Muscle of leg (tissue), 16 donors: ENCODE measurements at places on chromosomes 7 and 10. TPM values are rescaled to one million over a fixed set of nuclear protein-coding genes. Genes with fewer than 3 reads are reported as not detected.

BICC1 gene
- 23.8 TPM for total RNA-seq

NKX2-3 gene
- total RNA-seq = 0.62 TPM

KIAA1549 gene
- total RNA-seq = 4.1 TPM

RPEL1 gene
- total RNA-seq = not detected

PRLHR gene
- not detected for total RNA-seq

RELN gene
- total RNA-seq = 9.3 TPM

MAGI2 gene
- total RNA-seq = 6.0 TPM

UNC5B gene
- 6.4 TPM for total RNA-seq

TMEM176B gene
- total RNA-seq = 7.7 TPM

CYP3A5 gene
- total RNA-seq = 0.93 TPM

ACBD7 gene
- total RNA-seq = 1.6 TPM

TFPI2 gene
- 3.9 TPM for total RNA-seq

DYNC1I1 gene
- total RNA-seq = 0.53 TPM

DNA sequence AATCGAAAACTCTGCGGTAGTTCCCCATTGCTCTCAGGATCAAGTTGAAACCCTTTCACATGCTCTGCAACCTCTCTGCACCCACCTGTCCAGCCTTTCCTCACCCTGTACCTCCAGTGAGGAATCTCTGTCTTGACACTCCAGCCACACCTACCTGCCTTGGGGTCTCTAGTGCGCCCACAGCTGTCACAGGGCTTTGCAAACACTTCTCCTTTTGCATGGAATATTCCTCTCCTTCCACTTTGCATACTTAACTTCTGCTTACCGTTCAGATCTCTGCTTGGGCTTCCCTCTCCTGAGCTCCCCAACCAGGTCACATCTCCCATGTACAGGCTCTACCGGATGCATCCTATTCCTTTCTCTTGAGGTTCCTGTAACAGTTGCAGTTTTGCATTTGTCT, 6.6 kb upstream of the ZYX start:
- DNase-seq = peak; percentile 24

- DNase-seq = peak; percentile 87
Observed at GRCh38 chr10:86798611-86799010, 42.2 kb downstream of the BMPR1A start.

DNA sequence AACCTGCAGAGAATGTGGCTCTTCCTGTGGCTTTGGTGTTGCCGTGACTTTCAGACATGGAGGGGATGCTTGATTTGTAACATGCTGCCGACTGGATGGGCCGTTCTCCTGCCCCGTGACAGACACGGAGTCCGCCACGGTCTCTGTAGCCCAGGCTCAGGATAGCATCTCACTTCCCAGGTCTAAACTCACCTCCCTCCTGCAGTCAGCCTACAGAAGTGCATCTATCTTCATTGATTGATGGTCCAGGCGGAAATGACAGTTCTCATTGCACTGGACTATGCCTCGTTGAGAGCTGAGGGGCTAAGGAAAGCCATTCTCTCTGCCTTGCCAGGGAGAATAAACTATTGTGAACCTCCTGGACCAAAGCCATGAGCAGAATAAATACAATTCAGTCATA, 77.5 kb downstream of the CHN2 start:
- DNase-seq = no peak

DNA sequence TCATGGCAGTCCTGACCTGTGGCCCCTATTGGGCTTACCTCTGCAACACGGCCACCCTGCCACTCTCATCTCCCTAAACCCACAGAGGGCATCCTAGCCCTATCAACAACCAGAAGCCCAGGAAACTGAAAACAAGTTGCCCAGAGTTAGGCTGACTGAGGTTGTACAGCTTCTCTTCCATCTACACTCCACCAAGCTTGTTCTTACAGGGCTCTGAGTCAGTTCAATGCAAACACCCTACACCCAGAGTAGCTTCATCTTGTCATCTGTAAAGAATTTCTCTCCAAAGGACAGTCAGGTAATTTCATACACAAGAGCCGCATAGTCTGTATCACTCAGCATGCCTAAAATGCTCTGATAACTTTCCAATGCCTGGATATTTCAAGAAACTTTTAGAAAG, 175.4 kb downstream of the ARID5B start:
- DNase-seq = no peak

DNA sequence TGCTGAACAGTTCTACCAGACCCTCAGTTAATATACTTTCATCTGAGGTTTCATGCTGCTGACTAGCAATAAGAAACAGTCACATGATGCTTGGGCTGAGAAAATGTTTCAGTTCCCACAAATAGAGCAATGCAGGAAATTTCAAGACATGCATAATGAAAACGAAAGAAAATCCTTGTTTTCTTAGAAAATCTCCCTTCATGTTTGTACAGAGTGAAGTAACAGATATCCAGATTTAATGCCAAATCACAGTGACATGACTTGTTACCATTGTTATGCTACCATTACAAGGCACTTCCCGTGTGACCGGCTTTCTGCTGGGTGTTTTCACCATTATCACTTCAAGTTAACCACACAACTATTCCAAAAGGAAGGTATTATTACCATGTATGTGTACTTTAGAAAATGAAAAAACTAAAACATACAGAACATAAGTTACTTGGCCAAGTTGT, 121.7 kb downstream of the DOCK4 start:
- peak; percentile 78 for DNase-seq

DNA sequence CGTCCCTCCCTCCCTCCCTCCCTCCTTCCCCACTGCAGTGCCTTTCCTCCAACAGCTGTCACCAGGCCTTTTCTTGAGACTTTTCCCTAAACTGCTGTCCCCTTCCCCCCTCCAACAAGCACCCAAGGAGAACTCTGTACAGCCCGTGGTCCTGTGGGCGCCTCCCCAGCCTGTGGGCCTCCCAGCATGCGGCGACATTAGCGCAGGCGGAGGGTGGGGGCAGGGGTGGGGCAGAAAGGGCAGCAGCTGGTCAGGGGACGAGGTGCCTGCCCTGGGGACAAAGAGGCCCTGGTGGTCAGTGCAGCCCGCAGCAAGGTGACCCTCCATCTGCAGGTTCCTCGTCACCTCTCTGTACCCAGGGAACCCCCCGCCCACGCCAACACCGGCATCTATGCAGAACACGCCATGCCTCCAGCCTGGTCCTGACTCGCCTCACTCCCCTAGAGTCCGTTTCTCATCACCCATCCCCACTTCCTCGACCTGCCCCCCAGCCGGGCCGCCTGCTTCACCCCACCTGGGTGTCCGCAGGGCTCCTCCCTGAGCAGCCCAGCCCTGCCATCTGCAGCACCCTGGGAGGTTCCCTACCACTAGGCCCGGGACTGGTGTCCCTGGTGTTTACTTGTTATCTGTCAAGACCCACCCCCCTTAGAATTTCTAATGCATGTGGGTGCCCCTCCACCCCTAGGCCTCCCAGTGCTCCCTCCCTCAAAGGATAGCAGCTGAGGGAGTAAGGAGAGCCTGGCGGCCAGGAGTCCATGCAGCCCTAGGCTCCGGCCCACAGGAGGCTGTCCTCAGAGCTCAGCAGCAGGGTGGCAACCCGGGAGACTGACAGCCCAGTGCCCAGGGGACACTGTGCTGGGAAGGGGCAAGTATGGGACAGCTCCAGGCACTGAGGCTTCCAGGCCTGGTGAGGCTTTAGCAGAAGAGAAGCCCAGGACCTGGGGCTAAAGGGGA, 147.8 kb downstream of the ARHGAP22 start:
- DNase-seq = no peak

GRCh38 chr7:116565981-116566380, 41.1 kb downstream of the CAV1 start:
- DNase-seq = no peak

DNA sequence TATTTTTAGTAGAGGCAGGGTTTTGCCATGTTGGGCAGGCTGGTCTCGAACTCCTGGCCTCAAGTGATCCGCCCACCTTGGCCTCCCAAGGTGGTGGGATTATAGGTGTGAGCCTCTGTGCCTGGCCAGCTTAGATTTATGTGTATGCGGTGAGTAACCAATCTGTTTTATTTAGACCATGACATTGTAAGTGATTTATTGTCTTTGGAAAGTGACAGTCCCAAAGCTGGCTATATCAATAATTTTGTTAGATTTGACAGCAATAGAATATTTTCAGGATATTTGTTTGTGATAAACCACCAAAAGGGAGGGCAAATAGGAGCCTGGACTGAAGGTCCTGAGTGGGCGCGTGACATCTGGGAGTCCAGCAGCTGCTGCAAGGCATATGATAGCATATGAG, 75.7 kb downstream of the XRCC2 start:
- no peak for DNase-seq

- DNase-seq = peak; percentile 96
Observed at GRCh38 chr10:4511509-4511908, 314.5 kb upstream of the AKR1E2 start.

- peak; percentile 7 for DNase-seq
Observed at GRCh38 chr7:42272793-42273665, 36.0 kb upstream of the GLI3 start.

DNA sequence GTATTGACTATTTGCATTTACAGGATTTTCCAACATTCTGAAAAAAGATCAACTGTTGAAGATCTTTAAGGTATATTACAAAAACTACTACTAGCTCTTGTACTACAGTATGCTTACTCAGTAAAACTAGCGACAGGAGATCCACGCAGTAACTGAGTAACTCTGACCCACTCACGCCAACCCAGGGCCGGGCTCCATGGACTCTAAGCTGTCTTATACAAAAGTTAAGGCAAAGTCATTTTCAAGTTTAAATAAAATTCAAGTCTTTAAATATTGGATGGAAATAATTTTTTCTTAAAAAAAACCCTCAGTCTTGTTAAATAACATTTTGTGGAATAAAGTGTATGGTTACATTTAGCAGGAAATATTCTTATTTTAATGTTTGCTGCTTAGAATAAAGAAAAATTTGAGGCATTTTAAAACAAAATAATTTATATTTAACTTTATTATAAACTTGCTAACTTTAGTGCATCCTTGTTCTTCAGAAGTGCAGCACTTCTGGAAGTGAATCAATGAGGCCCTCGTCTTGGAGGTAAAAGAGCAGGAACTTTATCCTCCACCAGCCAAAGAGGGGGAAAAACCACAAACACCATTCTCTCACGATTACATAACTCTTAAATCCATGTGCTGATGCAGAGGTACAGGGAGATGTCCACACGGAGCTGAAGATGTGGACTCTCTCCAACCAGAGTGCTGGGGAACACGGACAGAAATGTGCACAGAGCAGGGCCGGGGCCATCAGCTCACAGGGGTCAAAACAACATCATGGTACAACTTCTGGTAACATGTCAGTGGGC, 119.9 kb downstream of the LARP4B start:
- DNase-seq = no peak

- no peak for DNase-seq
Observed at GRCh38 chr10:393787-394438, 258.7 kb downstream of the ZMYND11 start.

GRCh38 chr10:88810196-88810961, 7.8 kb downstream of the LIPM start:
- no peak for DNase-seq

DNA sequence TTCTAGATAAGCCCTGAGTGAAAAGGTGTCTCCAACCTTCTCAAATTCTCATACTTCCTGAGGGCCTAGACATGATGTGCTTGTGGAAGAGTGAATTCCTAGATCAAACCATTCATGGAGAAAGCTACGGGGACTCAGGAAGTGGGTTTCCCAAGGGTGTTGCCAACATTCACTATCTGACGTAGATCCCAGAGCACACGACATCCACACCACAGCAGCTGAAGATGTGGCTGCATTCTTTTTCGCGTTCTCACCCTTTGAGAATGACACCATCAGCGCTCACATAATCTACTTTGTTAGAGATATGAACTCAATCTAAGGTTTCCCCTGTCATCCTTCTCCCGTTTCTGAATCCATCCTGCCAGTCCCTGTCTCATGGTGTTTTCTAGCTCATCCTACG, 290.8 kb downstream of the DNAJB6 start:
- no peak for DNase-seq

GRCh38 chr7:36076074-36076473, 77.0 kb upstream of the EEPD1 start:
- DNase-seq = no peak

GRCh38 chr10:108427146-108427545, 1262.6 kb upstream of the SORCS1 start:
- DNase-seq = peak; percentile 61

- no peak for DNase-seq
Observed at GRCh38 chr7:95917634-95918033, 145.3 kb downstream of the DYNC1I1 start.

- peak; percentile 7 for DNase-seq
Observed at GRCh38 chr7:142787034-142787768, 16.4 kb downstream of the PRSS2 start.

- no peak for DNase-seq
Observed at GRCh38 chr10:48277093-48277492, 2.6 kb upstream of the FRMPD2 start.

DNA sequence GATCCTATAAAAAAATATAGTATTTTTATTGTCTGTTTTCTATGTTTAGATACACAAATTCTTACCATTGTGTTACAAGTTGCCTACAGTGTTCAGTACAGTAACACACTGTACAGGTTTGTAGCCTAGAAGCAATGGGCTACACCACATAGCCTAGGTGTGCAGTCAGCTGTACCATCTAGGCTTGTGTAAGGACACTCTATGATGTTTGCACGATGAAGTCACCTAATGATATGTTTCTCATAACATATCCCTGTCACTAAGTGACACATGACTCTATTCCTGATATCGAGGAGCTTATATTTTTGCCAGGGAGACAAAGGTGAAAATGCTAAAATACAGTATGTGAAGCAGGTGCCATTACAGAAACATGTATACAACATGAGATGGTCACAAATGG, 18.6 kb downstream of the ZNF25 start:
- no peak for DNase-seq

- no peak for DNase-seq
Observed at GRCh38 chr7:78479348-78479747, 680.8 kb downstream of the PHTF2 start.

GRCh38 chr7:37604078-37604477, 79.5 kb upstream of the GPR141 start:
- DNase-seq = no peak

DNA sequence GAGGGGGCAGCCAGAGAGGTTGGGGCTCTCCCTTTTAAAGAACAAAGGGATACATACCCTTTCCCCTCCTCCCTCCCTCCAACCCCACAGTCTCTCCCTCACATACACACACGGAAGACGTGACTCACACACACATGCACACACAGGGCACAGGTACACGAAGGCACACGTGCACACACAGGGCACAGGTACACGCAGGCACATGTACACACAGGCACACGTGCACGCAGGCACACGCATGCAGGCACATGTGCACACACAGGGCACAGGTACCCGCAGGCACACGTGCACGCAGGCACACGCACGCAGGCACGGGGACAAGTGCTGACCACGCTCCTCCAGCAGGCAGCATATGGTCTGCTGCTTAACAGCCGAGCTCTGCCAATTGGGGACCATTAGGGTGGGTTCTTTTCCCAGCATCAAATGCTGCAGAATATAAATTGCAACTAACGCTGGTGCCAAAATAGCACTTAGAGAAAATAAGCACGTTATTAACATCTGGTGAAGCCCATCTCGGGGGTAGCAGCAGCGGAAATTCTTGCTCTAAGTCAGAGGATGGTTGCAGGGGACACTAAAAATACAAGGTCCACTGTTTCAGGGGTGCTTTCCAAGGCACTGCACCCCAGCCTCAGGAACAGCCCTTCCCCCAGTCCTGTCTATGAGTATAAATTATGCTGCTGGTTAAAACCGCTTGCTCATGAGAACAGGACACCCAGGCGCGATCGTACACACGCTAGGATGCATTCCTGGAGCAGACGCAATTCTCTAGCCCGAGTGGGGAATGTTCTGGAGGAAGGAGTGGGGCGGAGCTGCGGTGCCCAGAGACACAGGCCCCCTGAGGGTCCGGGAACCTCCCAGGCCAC, 55.2 kb upstream of the TNRC18 start:
- peak; percentile 44 for DNase-seq

GRCh38 chr7:94782777-94783176, 124.6 kb upstream of the PPP1R9A start:
- no peak for DNase-seq

GRCh38 chr10:131195116-131195515, 116.4 kb downstream of the TCERG1L start:
- DNase-seq = no peak
